Amygdala (tissue), 56 donors: ENCODE measurements at places on chromosomes 12 and 14.

DNA sequence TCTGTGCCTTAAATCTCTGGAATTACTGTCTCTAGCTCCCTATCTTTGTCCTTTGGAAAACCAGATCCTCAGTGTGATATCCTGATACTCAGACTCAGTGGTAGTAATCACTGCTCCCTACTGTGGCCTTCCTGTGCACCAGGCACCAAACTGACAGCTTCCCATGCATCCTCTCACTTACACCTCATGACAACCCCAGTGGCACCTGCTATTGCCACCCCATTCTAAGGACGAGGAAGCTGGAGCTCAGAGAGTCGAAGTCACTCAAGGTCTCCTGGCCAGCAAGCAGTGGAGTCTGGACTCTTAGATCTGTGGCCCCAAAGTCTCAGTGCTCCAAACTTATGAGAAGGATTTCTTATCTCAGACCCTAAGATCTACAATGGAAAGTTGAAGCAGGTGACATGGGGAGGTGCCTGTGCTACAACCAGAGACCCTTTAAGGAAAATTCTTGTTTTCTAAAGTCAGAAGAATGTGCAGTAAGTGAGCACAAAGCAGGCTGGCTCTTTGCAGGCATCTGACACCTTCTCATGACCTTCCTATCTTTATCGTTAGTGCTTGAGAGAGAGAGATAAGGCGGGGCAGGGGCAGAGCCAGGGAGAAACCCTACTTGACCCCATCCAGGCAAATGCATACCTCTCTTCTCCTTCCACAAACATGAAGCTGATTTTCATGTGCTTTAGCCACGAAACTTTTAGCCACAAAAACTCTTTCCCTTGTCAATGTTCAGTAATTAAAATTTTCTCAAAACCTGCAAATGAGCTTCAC, 47.1 kb downstream of the CCDC60 start:
- DNase-seq = no peak

DNA sequence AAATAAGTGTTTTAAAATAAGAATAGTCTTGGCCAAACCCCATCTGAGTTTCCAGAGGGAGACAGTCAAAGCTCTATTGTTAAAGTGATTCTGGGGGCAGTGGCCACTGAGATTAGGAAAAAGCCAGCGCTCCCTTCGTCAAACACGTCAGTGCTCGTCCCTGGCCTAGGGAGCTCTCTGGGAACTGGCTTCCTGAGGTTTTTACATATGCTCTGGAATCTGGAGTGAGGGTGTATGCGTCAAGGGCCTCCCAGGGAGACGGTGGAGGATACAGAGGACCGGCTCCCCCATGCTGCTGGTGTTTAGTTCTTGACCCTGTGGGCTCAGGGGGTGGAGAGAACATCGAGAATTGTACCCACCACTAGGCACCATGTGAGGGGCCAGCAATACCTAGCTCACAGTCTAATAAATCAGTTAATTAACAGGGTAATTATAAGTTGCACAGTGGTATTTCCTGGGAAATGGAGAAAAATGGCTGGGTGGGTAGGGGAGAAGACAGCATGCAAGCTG, 87.0 kb downstream of the SLC25A47 start:
- DNase-seq = no peak

DNA sequence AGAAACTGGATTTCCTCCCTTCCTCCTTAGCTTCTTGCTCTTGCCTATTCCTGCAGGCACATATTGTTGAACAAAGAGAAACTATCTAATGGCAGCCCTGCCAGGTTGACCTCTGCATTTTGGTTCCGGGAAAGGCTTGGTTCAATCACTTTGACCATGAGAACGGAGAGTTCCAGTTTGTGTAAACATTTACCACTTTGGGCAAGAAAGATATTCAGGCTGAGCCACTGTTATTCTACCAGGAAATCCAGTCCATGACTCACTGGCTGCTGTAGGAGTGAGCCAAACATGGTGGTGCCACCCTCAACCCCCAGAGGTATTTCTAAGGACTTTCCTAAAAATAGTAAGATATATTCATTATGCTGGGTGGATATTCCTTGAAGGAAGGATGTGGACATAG, 242.2 kb upstream of the OR4E1 start:
- DNase-seq = no peak

DNA sequence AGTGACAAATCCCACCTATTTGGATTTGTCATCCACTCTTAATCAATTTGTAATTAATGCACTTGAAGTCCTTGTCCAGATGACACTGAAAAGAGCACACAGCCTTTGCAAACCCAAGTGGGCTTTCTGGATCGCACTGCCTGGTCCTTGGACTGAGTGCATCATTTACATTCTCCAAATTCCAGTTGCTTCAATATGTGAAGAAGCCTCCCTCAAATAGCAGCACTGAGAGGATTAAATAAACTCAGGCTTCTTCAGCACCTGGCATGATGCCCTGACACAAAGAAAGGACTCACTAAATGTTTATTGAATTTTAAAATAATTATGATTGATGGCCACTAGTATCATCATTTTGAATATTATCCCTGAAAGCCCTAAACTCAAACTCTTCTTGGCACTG, 496.5 kb downstream of the VRK1 start:
- no peak for DNase-seq

GRCh38 chr14:102746634-102747438, 30.4 kb upstream of the TRAF3 start:
- DNase-seq = no peak

- no peak for DNase-seq
Measured at GRCh38 chr14:55730592-55731310, 150.7 kb downstream of the KTN1 start.
